ENCODE measurements at places on chromosomes 16 and 17.

DNA sequence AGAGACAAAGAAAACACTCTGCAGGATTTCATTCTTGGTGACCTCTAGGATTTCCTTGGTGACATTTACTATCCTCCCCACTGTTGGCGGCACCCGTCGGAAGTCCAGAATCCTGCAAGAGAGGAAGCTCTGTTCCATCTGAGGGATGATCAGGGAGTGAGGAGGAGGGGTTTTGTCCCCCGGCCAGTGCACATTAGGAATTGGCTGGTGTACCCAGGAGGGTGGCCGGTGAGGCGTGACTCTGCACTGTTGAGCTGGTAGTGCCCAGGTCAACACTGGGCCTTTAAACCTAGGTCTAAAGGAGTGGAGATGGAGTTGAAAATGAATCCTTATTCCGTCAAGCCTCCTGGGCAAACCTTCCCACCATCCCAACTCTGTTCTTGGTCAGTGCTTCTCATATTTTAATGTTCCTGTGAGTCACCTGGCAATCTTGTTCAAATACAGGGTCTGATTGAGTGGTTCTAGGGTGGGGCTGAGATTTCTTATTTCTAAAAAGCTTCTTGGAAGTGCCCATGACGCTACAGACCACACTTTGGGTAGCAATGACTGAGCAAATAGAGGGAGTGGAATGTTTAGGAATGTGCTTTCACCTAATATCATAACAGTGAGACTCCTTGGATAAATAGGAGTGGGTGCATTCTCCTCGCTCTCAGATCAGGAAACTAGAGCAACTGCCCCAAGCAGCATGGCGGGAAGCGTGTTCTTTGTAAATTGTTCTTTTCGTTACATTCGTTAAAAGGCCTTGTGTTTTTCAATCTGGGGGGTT, 30.7 kb downstream of the PRKAR1A start:
- DNase-seq, result no peak

GRCh38 chr16:65489531-65490023, 367.7 kb upstream of the CDH11 start:
- DNase-seq, result no peak

DNA sequence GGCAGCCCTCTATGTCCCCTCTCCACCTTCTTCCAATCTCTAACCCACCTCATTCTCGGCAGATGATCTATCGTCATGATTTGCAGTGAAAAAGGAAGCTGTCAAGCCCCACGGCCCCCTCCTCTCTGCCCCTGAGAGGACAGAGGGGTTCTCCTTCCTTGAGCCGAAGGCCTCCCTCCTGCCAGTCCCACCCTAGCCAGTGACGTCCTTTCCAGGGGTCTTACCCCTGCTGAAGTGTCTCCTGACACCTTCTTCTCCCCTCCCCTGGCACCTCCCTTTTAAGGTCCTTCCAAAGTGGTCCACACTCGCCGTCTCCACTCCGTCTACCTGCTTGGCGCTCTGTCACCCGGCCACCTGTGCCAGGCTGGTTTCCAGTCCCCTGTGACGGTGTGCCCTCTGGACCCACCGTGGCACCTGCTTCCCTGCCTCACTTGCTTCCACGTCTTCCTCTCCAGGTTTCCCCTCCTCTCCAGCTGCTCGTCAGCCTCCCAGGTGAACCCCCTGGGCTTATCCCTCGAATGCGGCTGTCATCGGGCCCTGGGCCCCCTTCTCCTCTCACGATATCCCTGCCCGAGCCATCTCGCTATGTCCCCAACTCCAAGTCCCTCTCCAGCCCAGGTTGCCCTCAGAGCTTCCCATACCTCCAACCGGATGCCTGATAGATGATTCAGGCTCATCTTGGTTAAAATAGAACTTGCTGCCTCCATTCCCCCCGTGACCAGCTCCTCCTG, 5.7 kb downstream of the CCDC102A start:
- no peak for DNase-seq

DNA sequence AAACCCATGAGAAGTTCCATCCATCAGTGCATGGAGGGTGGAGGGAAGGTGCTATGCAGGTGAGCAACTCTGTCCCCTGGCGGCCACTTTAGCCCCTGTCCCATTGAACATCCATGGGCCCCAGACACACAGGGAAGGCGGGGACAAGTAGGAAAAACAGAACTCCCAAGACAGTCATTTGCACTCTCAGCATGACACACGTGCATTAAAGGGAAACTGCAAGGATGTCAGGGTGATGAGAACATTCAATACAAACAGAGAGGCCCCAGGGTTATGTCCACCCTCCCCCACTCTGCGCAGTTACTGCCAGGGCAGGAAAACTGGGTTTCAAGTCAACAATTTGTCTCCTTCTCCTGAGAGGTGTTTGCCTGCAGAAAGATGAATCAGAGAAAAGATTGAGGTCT, 44.0 kb upstream of the AKTIP start:
- no peak for DNase-seq

DNA sequence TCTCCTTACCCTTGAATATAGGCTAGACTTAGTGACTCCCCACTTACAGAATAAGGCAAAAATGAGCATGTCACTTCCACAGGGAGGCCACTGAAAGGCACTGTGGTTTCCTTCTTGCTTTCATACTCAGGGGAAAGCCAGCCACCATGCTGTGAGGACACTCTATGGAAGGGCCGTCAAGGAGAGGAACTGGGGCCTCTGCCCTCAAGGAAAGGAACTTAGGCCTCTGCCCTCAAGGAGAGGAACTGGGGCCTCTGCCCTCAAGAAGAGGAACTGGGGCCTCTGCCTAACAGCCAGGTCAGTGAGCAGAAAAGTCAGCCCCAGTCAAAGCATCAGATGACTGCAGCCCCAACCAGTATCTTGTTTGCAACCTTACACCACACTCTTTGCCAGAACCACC, 30.1 kb downstream of the VPS35 start:
- DNase-seq, result no peak

DNA sequence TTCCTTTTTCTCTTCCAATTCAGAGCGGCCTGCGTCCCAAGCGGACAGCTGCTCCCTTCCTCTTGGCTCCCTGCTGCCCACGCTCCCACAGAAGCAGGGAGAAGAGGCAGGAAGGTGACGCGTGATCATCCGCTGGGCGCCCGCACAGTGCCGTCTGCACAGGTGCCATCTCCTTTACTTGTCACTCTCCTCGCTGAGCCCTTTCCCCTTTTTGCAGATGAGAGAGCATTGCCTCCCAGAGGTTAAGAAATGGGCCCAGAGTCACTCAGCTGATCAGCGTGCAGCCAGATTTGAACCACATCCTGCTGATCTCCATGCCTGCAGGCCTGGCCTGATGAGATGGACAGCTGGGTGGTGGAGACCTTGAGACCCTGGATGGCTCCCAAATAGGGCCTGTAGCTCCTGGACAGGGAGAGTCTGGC, 299.8 kb downstream of the SEC14L1 start:
- DNase-seq, result no peak

- no peak for DNase-seq
Measured at GRCh38 chr16:7394720-7395336, 62.2 kb downstream of the RBFOX1 start.

GRCh38 chr16:51313198-51313597, 162.1 kb upstream of the SALL1 start:
- no peak for DNase-seq

DNA sequence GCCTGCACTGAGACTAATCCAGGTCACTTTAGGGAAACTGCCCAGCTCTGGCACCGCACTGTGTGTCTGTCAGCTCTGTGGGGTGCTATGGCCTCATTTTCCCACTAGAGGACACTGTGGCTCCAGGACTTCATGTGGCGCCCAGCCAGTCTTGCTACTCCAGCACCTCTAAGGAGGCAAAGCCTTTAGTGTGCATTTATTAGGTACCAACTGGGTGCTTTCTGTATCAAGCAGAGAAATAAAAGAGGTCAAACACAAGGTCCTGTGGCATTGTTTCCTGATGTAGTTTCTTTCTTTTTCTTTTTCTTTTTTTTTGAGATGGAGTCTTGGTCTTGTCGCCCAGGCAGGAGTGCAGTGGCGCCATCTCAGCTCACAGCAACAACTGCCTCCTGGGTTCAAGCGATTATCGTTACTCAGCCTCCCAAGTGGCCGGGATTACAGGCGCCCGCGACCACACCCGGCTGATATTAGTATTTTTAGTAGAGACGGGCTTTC, 12.5 kb upstream of the RHBDL3 start:
- peak; percentile 56 for DNase-seq

DNA sequence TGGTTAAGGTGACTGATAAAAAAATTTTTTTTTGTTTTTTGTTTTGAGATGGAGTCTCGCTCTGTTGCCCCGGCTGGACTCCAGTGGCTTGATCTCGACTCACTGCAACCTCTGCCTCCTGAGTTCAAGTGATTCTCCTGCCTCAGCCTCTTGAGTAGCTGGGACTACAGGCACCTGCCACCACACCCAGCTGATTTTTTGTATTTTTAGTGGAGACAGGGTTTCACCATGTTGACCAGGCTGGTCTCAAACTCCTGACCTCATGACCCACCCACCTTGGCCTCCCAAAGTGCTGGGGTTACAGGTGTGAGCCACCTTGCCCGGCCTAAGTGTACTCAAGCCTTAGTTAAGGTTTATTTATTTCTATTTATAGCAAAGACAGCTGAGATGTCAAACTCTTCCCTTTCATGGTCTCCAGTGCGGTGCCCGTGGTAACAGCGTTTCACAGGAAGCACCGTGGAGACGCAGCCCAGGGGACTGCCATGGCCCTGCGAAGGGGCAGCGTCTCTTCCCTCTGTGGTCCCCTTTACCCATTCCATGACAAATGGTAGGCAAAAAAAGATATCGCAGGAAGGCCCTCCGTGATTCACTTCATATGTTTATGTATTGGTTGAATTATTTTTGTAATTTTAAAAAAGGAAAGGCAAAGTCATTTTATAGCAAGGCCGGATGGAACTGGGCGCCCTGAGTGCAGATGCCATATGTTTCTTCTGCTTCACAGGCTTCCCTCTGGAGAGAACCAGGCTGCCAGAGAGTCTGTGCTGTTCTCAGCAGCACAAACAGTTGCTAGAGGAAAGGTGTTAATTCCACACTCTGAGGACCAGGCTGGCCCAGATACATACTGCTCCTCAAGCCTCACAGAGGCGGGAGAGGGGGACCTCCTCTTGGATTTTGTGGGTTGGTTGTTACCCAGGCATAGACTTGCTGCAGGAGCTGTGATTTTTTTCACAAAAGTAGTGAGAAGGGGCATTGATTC, 29.2 kb downstream of the DDX19A start:
- DNase-seq, result no peak

DNA sequence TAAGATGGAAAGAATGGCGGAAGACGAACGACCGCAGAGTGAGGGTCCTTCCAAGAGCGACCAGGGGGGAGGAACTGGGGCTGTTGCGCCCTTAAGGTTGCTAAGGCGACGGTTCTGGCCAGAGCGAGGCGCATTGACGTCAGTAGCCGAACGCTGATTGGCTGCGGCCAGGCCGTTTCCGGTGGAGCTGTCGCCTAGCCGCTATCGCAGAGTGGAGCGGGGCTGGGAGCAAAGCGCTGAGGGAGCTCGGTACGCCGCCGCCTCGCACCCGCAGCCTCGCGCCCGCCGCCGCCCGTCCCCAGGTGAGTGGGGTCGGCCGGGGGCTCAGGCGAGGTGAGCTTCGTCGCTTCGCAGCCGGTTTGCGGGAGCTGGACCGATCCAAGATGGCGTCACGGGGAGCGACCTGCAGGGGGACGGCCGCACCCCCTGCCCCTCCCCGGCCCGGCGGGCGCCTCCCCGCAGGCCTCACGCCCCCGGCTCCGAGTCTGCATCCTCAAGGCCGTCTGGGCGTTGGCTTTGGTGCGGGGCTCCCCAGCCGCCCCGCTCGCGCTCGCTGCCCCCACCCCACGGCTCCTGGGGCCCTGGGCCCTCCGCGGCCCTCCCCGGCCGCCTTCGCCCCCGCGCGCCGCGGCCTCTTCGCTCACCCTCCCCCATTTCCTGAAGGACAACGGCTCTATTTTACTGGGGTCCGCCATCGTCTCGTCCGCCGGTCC, at the start of gene PRKAR1A:
PRKAR1A (plus strand) TSS at position 184 of the 713 bp plus-strand sequence. CDS start 2,970 bp downstream, outside the sequence.
- peak; percentile 90 for DNase-seq

DNA sequence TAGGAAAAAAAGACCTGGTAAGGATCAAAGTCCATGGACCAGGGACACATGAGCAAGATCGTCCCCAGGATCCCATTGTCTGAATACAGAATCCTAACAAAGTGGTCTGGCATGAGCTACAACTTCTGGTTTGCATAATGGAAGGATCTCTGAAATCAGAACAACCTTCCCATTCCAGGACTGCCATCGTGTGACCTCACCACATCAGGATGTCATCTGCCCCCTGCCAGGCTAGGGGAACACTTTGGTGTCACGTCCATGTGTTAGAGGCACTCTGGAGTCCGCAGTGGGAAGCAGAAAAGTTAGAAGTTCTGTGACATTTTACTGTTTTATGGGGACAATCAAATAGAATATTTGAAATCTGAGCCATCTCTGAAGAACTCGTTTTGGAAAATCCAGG, 160.7 kb downstream of the RGS9 start:
- no peak for DNase-seq

DNA sequence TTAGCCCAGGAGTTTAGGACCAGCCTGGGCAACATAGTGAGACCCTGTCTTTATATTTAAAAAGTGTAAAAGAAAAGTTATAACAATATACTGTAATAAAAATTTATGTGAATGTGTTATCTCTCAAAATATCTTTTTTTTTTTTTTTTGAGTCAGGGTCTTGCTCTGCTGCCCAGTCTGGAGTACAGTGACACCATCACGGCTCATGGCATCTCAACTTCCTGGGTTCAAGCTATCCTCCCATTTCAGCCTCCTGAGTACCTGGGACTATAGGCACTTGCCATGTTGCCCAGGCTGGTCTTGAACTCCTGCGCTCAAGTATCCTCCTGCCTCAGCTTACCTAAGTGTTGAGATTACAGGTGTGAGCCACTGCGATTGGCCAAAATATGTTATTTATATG, 45.5 kb upstream of the SLC25A19 start:
- no peak for DNase-seq

GRCh38 chr17:63700528-63701455, 867 bp upstream of the LIMD2 start:
- DNase-seq, result no peak

DNA sequence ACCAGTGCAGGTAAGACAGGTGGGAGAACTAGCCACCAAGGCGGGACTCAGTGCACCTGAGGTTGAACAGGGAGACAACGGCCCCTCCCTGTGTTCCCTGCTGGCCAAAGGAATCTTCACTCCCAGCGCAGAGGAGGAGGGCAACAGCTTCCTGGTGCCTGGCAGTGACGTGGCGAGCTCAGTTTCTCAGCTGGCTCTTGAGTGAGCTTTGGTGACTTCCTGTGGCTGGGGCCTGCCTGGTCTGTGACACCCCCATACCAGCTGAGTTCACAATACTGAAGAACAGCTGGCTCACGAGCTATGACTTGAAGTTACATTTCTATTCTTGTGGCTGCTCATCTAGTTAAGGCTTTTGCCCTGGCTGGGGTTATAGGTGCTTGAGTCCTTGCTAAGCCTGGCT, 26.1 kb downstream of the WNT9B start:
- DNase-seq, result no peak

All from fibroblast of the conjunctiva (primary cell).